ENCODE measurements at places on chromosomes 2 and 18.

- DNase-seq, result peak; percentile 91
Observed at GRCh38 chr2:100416935-100417710, at the start of gene CHST10. Gene CHST10 (minus strand): TSS chr2:100417668. CDS start chr2:100406675, 10,993 bp downstream.

GRCh38 chr18:74457725-74458421, 765 bp upstream of the DIPK1C start:
- DNase-seq, result no peak

GRCh38 chr2:72929010-72929409, 11.7 kb downstream of the EMX1 start:
- no peak for DNase-seq

DNA sequence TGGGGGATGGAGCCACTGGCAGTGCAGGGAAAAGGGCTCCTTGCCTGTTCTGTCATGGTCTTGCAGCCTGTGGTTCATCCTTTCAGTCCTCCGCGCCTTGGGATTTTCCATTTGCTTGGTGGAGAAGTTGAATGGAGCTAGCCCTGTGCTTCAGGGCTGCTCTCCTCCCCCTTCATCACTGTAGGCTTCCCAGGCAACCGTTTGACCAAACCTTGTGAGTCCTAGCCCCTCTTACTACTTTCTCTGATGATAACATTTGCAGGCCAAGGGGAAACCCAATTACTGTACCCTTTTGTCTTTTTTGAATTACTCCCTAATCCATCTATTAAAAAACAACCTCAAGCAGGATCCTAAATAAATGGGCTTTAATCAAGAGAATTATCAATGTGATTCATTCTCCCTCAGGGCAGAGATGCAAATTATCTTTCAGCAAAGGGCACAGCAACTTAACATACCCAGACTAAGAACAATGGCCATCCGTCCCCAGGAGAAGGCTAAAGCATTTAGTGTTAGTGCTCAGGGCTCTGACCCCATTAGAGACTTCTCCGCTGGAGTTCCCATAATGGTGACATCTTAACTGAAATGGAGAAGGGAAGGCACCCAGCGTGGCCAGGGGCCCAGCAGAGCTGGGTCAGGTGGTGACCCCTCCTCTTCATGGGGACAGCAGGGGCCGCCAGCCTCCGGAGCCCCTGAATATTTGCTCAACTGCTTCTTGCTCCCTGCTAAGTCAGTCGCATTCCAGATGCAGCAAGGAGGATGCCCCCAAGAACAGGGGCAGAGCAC, 40.7 kb downstream of the RHOB start:
- no peak for DNase-seq

DNA sequence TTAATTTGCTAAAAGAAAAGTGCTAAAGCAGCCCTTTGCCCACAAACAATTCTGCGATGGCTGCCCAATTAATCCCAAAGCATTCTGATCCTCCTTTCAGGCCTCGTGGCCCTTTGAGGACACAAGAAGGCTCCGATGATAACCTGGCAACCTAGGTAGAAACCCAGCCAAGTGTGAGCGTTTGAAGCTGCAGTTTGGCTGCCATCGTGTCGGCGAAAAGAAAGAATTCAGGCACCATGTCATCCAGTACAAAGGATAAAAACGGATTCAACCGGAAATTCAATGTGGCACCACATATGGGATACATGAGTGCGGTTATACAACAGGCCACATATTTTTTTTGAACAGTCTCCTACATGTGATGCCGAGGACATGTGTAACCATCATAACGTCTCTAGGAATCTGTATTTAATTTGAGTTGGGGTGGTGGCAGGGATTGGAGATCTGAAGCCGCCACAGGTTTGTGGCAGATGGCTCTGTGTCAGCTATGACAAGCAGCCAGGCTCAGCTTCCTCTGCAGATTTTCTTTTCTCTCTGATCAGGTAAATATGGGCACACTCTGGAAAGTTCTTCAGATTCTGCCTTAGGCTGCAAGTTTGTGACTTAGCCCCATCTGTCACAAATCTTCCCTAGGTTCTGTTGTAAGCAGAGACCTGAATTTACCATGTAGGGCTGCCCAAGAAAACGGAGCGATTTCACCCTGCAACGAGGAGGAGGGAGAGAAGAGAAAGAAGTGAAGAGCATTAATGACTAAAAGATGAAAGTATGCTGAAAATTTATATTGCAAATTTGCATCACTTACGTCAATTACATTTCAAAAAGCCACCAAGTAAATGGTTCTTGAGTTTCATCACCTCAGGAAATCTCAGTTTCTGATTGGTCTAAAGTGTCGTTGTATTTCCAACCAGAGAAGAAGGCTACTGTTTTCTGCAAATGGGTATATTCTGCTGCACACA, 573.2 kb downstream of the ZEB2 start:
- DNase-seq, result peak; percentile 42

GRCh38 chr18:28714498-28714897, 537.6 kb upstream of the CDH2 start:
- no peak for DNase-seq

DNA sequence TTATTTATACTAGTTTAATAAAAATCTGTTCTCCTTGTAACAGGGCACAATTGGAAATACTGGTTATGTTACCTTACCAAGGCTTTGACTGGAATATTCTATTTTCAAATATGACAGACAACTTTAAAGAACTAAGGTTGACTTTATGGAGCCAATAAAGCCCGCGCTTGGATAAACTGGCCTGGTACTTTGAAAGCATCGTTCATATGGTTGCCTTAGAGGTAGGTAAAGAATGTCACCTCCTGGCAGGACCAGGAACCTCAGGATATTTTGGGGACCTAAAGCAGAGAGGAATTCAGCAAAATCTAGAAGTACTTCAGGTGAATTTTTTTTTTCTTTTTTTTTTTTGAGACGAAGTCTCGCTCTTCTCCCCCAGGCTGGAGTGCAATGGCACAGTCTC, 71.2 kb upstream of the CREB1 start:
- no peak for DNase-seq

- DNase-seq, result peak; percentile 94
Observed at GRCh38 chr2:45826884-45827635, 175.6 kb downstream of the PRKCE start.

- DNase-seq, result no peak
Observed at GRCh38 chr2:241088791-241089732, 13.0 kb downstream of the MTERF4 start.

DNA sequence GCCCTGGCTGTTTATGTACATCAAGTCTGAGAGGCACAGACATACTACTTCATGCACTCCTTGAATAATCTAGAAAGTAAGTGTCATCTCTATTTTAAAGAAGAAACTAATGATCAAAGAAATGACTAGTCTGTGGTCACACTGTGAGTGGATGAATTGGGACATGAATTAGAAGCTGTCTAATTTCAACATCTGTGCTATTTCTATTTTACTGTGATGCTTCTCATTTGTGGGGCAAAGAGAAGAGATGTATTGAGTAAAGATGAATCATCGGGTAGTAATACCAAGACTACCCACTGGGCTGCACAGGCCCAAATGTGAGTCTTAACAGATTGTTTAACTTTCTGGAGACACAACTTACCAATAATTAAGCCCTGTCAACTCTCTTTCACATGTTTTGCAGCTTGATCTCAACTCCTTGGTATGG, 42.4 kb upstream of the MTIF2 start:
- DNase-seq, result peak; percentile 64

- DNase-seq, result no peak
Observed at GRCh38 chr2:16044946-16045456, 104.7 kb downstream of the MYCN start.

- no peak for DNase-seq
Observed at GRCh38 chr18:5507756-5508155, 36.0 kb downstream of the EPB41L3 start.

DNA sequence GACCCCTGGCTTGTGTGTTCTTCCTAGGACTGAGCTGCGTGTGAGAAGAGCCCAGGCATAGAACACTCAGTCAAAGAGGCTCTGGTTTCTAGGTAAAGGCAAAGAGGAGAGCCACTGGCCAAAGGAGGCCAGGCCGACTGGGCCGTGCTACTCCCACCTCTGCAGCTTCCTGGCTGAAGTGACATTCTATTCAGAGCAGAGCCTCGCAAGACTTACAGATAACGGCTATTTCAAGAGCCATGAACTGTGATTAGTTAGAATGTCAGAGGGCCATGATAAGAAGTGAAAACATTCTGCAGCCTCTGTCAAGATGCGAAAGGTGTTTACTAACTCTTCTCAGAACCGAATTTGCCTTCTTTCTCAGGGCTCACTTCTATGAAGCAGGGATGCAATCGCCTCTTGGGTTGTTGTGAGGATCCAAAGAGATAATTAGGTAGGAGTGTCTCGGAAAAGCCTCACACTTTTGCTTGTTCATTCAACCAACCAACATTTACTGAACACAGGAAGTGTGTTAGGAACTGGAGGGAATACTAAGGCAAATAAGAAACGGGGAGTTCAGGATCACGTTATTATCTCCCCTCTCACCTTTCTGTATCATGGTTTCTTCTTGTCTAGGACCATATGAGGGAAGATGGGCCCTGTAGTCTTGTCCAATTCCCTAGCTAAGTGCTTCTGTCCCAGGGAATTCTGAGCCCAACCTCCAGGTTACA, 3.4 kb upstream of the DNAJC5G start:
- DNase-seq, result no peak

GRCh38 chr18:24923138-24923537, 428.8 kb downstream of the ZNF521 start:
- no peak for DNase-seq

DNA sequence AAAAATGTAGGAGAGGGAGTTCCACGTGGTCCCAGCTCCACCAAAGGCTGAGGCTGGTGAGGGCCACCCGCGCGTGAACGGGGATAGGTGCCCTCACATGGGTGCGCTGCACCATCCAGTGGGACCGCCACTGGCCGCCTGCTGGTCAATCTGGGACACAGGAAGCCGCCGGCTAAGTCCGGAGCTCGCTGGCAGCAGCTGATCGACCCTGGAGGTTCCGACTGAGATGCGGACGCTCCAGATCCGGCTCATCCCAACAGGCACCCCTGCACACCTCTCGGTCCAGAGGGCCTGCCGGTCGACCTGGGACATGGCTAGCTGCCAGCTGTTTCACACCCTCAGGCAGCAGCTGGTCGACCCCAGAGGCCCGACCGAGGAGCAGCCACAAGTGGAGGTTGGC, 116.5 kb upstream of the ANKRD30BL start:
- DNase-seq, result no peak

- DNase-seq, result no peak
Observed at GRCh38 chr2:12094134-12094533, 347.7 kb downstream of the LPIN1 start.

- DNase-seq, result peak; percentile 39
Observed at GRCh38 chr2:39481611-39482010, 44.5 kb upstream of the MAP4K3 start.

- DNase-seq, result peak; percentile 60
Observed at GRCh38 chr2:28997237-28997846, 16.2 kb downstream of the TOGARAM2 start.
